ENCODE measurements at places on chromosomes 6 and 20. TPM values are rescaled to one million over a fixed set of nuclear protein-coding genes. Genes with fewer than 3 reads are reported as not detected.
A peak's percentile ranks its signal among the peaks of the same experiment; 100 is the strongest.

Gene CDH4
- 0.43 TPM for total RNA-seq

Gene TBX18
- total RNA-seq, result 1.3 TPM

Gene DNMT3B
- 1.0 TPM for total RNA-seq

Gene LY6G6C
- total RNA-seq, result not detected

Gene IP6K3
- 1.6 TPM for total RNA-seq

Gene IL17F
- total RNA-seq, result not detected

DNA sequence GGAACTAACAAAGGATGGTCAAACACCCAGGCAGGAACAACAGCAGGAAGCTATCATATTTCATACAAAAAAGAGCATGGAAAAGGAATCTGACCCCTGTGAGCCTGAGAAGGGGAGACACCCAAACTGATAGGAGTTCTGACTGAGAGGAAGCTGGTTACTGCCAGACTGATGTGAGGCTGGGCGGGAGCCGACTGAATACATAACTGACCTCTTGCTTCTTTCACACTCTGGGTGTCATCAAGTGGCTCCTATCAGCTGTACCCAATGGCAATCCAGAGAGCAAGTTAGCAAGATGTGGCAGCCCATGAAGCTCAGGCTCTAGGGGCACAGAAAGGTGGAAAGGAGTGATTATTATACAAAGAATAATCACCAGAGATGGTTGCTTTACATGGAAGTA, 795.1 kb upstream of the HS3ST5 start:
- H3K4me3 ChIP-seq, result no peak overlapping the region
- no peak overlapping the region for H3K27ac ChIP-seq
- H3K4me1 ChIP-seq, result no peaks in the 10 kb centered on the region
- no peaks in the 10 kb centered on the region for H3K27me3 ChIP-seq

GRCh38 chr6:71252960-71253359, 35.7 kb upstream of the OGFRL1 start:
- H3K4me1 ChIP-seq, result no peaks in the 10 kb centered on the region
- H3K4me3 ChIP-seq, result no peak overlapping the region
- H3K27me3 ChIP-seq, result no peaks in the 10 kb centered on the region
- H3K27ac ChIP-seq, result no peak overlapping the region
- no peak for DNase-seq

- H3K36me3 ChIP-seq, result no peaks in the 10 kb centered on the region
- no peak for DNase-seq
- peaks cover 4% of the 10 kb centered on the region for H3K4me1 ChIP-seq
- H3K27me3 ChIP-seq, result no peaks in the 10 kb centered on the region
These were observed 77.5 kb downstream of the ATXN1 start for GRCh38 chr6:16683641-16684194.

DNA sequence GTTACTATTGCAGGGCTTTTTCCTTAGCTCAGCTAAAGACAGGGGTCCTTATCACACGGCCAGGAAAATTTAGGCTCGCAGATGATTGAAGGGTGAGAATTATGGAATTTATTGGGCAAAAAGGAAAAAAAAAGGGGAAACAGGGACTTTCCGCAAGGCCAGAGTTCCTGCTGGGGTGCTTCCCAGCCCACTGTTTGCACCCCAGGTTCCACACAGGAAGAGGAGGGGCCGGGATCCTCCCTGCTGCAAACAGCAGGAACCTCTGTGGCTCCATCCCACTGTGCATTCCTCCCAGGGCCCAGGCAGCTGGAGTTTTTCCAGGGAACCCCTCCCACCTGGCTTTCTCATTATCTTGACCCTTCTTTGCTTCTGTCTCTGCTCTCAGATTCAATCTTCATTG, 35.9 kb upstream of the IL20RA start:
- no peak overlapping the region for H3K4me3 ChIP-seq
- H3K27me3 ChIP-seq, result no peaks in the 10 kb centered on the region
- H3K27ac ChIP-seq, result no peak overlapping the region
- H3K4me1 ChIP-seq, result no peaks in the 10 kb centered on the region
- DNase-seq, result no peak

DNA sequence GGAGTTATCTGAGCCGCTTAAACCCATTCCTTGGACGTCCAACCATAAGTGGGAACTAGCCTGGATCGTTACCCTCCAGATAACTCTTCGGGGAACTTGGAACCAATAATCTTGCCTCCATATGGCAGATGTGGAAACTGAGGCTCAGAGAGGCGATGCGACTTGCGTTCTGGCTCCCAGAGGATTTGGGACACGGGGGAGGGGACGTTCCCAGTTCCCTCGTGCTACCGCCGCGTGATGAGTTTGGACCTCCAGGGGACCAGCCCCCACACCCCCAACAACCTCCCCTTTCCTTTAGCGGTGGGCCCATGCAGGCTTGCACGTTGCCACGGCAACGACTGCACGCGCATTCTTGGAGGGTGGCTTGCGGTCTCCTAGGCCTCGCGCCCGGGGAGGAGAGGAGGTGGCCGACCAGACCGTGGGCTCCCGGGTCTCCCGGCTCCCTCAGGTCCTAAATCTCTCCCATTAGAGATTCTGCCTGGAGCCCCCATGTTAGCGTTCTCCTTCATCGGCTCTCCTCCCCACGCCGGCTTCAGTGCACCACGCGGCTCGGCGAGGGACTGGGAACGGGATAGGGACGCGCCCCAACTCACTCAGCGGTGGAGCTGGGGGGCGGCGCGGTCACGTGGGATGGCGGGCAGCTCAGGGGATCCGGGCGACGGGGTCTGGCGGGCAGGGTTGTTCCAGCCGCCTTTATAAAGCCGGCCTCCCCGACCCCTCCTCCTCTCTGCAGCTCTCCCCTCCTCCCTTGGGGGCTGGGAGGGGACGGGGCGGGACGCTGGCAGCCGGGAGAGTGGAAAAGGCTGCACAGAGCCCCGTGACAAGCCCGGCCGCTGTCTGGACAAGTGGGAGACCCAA, at the start of gene PLTP:
Gene PLTP, minus strand, starts transcription at position 670 of the 858 bp plus-strand sequence. CDS start 703 bp downstream, outside the sequence.
- H3K4me1 ChIP-seq, result no peaks in the 10 kb centered on the region
- peak within 1 kb of the TSS; percentile 40 for H3K4me3 ChIP-seq
- peak; percentile 92 for DNase-seq
- H3K36me3 ChIP-seq, result no peaks in the 10 kb centered on the region
- H3K27me3 ChIP-seq, result no peaks in the 10 kb centered on the region
- H3K27ac ChIP-seq, result peak within 1 kb of the TSS; percentile 3

GRCh38 chr6:54719131-54719530, 127.4 kb upstream of the FAM83B start:
- no peak overlapping the region for H3K27ac ChIP-seq
- peaks cover 17% of the 10 kb centered on the region for H3K4me1 ChIP-seq
- no peak for DNase-seq
- no peaks in the 10 kb centered on the region for H3K27me3 ChIP-seq

DNA sequence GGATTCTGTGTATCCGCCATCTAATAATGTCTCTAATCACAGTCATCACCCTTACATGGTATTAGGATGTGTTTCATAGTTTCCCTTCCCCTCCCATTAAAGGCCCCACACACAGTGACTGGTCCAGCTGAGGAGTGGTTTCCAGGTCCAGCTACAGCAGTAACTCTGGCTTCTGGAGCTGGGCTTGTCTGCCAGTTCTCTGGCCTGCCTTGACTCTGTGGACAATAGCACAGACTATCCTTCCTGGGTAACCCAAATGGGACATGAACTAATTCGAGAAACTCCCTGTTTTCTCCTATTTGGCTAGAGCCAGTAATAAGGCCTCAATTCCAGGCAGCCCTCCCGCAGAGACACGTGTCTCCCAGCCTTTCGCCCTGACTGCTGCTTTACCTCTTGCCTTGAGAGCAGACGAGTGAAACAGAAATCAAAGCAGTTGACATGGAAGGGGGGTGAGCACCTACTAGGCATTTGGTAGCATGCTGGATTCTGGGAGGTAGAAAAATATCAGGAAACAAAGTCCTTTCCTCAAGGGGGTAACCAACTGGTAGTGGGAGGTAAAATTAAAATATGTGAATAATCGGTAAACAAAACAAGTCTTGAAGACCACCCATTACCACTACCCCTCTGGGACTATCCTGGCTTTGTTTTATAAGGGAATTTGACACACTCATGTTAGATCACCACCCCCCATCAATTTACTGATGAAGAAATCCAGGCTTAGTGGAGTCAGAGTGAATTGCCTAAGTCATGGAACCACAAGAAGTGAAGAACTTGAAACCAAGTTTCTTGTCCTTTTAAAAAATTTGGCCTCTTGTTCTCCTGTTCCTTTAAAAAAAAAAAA, 1.2 kb downstream of the TRAF3IP2 start:
- H3K4me3 ChIP-seq, result no peak overlapping the region
- peak overlapping the region; percentile 96 for H3K27ac ChIP-seq
- peak; percentile 68 for DNase-seq
- H3K36me3 ChIP-seq, result no peaks in the 10 kb centered on the region
- peaks cover 21% of the 10 kb centered on the region for H3K4me1 ChIP-seq

- no peaks in the 10 kb centered on the region for H3K36me3 ChIP-seq
- H3K27ac ChIP-seq, result no peak overlapping the region
- H3K4me1 ChIP-seq, result no peaks in the 10 kb centered on the region
- DNase-seq, result peak; percentile 70
These were observed 182.1 kb downstream of the KIF6 start for GRCh38 chr6:39543095-39543494.

- H3K4me3 ChIP-seq, result no peak overlapping the region
- peaks cover 3% of the 10 kb centered on the region for H3K4me1 ChIP-seq
- H3K27me3 ChIP-seq, result no peaks in the 10 kb centered on the region
- no peak overlapping the region for H3K27ac ChIP-seq
- DNase-seq, result no peak
These were observed 30.0 kb downstream of the KCNG1 start for GRCh38 chr20:50992733-50993457.
